ENCODE measurements at places on chromosomes 13 and 19.

DNA sequence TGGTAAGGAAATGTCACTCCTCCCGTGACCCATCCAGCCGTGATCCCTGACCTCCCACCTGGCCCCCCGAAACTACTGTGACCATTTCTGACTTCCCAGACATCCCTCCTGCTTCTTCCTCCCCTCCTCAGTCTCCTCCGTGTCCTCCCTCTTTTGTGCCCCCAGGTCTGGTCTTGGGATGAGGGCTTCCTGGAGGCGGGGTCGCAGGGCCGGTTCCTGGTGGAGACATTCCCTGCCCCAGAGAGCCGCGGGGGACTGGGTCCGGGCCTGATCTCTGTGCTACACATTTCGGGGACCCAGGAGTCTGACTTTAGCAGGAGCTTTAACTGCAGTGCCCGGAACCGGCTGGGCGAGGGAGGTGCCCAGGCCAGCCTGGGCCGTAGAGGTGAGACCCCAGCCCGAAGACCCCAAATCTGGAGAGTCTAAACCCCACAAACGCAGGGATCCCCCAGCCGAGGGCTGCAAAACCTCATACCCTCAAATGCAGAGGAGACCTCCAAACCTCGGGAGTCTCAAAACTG is 5.0 kb downstream of the KIRREL2 start:
- DNase-seq = no peak

DNA sequence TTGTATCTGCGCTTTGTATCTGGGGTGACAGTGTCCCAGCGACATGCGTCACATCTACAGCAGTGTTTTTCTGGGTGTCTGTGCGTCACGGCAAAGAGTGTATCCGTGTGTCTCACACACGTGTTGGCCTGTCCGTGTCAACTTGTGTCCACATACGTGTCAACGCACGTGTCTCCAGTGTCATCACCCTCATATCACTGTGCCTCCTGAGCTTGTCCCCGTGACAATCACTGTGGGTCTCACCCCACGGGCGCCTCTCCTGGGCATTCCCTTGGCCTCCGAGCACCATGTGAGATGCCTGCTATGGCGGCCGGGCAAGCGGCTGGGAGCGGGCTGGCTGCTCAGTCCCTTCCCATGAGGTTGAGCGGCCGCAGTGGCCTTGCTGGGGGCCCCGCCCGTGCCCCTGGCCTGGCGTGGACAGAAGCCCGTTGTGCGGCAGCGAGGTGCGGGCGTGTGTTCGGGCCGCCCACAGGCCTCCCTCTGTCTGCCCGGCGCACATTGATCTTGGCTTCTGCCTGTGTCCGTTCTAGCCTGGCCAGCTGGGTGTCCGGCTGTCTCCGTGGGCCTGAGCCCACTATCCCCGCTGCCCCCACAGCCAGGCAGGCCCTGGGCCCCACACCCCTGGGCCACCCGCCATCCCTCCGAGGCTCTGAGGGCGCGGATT is 6.4 kb downstream of the NFIX start:
- no peak for DNase-seq

DNA sequence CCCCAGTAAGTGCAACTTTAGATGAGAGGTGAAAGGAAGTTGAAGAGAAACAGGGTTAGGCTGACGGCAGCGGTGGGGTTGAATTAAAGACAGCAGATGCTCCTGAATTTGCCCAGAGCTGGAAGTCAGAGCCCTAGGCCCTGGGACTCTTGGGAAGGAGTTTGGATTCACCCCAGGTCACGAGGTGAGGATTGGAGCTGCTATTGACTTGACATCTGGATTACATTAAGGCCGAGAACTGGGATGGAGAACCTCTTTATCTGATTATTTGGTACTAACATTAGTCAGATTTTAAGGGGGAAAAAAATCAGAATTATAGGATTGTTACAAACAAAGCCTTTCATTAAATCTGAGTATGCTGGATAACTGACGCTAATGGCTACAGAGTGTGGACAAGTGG is 367.2 kb downstream of the ZNF536 start:
- DNase-seq = no peak

- no peak for DNase-seq
Observed at GRCh38 chr19:13507053-13507611, 853 bp upstream of the CACNA1A start.

DNA sequence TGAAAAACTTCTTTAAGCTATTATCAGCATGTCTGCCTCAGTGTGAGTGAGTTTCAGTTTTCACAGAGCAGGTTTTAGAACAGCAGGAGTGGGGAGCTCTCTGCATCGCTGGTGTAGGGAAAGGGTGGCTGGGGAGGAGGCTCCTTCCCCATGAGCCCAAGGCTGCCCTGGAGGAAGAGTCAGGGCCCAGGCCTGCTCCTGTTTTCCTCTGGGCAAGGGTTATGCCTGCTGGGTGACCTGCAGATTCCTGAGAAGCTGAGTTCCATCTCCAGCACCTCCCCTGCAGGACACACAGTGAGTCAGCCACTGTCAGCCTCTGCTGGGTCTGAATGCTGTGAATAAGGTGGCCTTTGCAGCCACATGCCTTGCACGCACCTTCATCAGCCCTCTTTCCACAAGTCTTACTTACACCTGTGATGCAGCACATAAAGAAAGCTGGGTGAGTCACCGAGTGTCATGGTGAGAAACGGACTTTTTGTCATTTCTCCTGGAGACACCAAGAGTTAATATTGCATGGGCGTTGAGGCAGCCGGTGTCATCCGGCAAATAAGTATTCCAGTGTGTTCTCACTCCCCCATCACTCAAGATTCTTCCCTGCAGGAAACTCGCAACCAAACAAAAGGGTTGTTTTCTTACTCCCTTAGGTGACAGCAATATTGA is 186.4 kb upstream of the KL start:
- DNase-seq = no peak

DNA sequence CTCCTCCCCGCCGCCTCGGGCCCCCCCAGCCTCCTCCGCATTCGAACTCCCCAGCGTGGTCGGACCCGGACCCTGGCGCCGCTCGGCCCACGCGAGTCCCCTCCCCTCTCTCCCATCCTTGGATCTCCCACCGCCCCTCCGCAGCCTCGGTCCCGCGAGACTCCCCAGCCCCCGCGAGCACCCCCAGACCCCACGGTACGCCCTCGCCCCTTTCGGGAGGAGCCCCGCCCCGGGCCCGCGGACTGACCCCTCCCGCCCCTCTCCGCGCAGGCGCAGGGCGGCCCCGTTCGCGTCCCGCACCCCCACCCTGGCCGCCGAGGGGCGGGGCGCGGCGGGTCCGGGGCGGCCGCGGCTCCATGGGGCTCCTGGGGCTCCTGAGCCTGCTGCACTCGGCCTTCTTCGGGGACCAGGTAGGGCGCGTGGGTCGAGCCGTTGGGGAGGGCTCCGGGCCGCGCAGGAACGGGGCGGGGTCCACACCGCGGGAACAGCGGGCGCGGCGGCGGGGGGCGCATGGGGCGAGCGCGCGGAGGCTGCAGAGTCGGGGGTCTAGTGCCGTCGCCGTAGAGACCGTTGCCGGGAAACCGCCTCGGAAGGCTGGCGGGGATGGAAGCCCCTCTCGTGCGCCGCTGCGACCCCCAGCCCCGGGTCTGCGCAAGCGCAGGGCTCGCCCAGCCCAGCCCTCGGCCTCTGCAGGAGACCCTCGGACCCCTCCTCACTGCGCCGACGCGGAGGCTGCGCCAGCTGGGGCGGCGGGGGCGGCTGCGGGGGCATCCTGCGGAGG is 3.8 kb upstream of the APC2 start:
- DNase-seq = no peak

- no peak for DNase-seq
Observed at GRCh38 chr13:39550931-39551330, 52.1 kb downstream of the LHFPL6 start.

- no peak for DNase-seq
Observed at GRCh38 chr19:4609878-4610511, 29.3 kb upstream of the TNFAIP8L1 start.

DNA sequence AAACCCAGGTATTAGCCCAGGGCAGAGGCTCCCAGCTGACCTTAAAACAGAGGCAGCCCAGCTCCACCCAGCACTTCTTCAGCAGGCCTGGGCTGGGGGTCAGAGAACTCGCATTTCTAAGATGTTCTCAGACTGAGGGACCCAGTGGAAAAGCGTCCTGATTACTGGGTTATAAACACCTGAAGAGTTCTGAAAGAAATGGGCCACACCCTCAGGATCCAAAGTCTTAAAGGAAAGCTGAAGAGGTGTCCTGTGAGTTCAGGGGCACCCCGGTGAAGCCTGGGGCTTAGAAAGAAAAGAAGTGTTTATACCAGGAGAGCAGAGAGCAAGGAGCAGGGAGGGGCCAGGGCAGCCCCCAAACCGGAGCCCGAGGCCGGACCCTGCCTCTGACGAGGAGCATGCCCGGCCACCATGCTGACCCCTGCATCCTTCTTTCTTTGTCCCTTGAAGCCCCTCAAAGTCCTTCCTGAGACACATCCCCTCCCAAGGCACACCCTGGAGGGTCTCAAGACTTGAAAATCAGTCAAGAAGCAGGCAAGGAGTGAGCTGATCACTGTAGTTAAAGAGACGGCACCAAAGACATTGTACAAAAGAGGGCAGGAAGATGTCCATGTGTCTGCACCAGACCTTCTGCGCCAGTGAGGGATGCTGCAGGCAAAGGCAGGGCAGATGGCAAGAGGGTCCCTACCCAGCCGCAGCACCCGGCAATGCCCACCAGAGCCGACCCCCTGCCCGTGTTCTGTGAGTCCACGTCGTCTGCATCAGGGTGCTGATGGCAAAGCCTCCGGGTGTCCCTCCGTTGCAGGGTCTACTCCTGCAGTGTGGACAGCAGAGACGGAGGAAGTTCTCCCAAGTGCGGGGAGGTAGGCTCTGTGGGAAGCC is 10.6 kb upstream of the RAB20 start:
- DNase-seq = no peak

GRCh38 chr13:113274721-113275120 is 22.3 kb upstream of the LAMP1 start:
- DNase-seq = no peak

DNA sequence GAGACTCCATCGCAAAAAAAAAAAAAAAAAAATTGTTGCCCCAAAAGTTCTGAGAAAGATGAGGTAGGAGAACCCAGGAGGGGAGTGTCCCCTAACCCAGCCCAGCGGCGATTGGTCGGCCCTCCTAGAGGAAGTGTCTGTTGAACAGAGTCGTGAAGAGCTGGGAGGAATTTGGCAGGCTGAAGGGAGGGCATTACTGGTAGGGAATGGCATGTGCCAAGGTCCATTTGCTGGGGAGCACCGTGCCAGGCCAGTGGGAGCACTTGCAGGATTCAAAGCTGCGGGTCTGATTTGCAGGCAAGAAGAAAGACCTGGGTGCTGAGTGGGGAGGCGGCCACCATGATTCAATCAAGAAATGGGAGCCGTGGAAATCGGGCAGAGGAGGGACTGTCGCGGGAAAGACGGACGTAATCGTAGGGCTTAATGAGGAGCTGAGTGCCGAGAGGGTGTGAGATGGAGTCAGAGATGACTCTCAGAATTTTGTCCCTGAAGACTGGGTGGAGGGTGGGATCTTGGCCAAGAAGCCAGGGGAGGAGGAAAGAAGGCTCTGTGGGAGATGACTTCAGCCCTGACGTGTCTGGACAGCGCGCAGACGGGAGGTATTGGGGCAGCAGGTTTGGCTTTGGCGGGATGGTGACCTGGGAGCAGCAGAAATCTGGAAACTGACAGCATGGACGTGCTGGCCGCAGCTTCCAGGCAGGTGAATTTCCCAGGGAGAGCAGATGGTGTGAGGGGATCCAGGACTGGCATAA is 15.4 kb downstream of the CERS4 start:
- DNase-seq = no peak

DNA sequence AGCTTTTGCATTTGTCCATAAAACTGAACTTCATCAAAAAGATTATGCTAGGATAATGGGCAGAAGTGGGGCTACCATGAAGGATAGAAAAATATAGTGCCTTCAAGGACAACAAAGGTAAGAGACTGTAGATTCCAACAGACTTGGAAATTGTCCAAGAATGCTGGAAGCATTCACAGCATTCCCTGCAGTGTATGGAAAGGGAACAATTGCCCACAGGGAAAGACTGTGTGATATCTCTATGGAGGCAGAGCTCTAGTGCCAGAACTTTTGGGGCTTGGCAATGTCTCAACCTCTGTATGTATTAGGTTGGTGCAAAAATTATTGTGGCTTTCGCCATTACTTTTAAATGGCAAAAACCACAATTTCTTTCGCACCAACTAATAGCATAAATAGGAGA is 1598.8 kb upstream of the MIR17HG start:
- no peak for DNase-seq

GRCh38 chr13:46686171-46686570 is 110.8 kb downstream of the ESD start:
- DNase-seq = no peak

GRCh38 chr13:42348576-42348975 is 76.6 kb downstream of the AKAP11 start:
- DNase-seq = no peak

- no peak for DNase-seq
Observed at GRCh38 chr19:4654437-4655361, 15.4 kb downstream of the TNFAIP8L1 start.

- no peak for DNase-seq
Observed at GRCh38 chr13:109154146-109154545, 524.7 kb downstream of the MYO16 start.

GRCh38 chr13:111005364-111005763 is 90.5 kb upstream of the ANKRD10 start:
- no peak for DNase-seq

DNA sequence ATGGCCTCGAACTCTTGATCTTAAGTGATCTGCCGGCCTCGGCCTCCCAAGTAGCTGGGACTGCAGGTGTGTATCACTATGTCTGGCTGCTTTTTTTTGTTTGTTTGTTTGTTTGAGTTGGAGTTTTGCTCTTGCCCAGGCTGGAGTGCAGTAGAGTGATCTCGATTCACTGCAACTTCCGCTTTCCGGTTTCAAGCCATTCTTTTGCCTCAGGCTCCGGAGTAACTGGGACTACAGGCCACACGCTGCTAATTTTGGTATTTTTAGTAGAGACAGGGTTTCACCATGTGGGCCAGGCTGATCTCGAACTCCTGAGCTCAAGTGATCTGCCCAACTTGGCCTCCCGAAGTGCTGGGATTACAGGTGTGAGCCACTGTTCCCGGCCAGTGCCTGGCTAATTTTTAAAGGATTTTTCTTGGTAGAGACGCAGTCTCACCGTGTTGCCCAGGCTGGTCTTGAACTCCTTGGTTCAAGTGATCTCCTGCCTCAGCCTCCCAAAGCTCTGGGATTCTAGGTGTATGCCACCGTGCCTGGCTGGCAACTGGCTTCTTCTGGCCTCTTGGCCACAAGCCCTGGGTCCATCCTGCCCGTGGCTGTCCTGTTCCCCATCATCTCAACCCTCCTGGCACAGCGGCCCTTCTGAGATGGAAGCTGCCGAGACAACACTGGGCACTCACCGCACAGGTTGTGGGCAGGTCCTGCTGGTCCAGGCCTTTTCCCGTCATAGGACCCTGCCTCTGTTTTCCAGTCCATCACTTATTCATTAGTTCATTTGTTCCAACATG is 11.5 kb downstream of the TECR start:
- DNase-seq = no peak

DNA sequence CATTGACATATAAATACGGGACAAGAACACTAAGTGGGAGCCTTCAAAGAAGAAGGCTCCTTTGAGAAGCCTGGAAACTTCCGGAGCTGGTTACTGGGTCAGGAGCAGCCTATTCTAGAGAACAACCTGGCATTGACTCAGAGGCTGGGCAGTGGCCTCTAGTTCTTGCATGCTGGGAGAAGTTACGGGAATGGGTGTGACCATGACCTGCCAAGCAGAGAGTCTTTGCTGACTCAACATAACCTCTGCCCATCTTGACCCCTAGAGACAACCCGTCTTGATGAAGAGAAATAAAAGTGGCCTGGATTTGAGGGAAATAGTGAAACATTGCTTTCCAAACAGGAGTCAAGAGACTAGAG is 21.0 kb downstream of the STARD13 start:
- no peak for DNase-seq

Measured in NCI-H510A (cell line).